ENCODE measurements at places on chromosomes 7 and 10. TPM values are rescaled to one million over a fixed set of nuclear protein-coding genes. Genes with fewer than 3 reads are reported as not detected.

ALOX5 gene
- 13.8 TPM for total RNA-seq

EPDR1 gene
- total RNA-seq = 0.47 TPM

- peaks cover 34% of the 10 kb centered on the region for H3K27me3 ChIP-seq
- no peak overlapping the region for H3K27ac ChIP-seq
- H3K36me3 ChIP-seq = no peaks in the 10 kb centered on the region
- no peak overlapping the region for H3K4me3 ChIP-seq
- no peaks in the 10 kb centered on the region for H3K4me1 ChIP-seq
Measured at GRCh38 chr7:128190051-128190647, 50.9 kb upstream of the LEP start.

DNA sequence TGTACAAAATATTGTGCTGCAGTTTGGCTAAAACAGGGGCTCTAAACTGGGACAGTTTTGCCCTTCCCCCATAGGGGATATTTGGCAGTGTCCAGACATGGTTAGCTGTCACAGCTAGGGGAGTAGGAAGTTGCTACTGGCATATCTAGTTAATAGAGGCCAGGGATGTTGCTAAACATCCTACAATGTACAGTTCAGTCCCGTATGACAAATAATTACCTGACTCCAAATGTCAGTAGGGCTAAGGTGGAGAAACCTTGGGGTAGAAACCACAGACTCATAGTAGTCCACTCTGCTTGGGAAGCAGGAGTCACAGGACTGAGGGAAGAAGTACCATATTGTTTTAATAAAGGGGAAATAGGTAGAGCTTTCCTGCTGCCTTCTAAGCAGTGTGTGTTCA, 39.8 kb downstream of the WBP1L start:
- no peaks in the 10 kb centered on the region for H3K4me1 ChIP-seq
- H3K27me3 ChIP-seq = no peaks in the 10 kb centered on the region
- H3K36me3 ChIP-seq = peaks cover 3% of the 10 kb centered on the region
- DNase-seq = no peak

DNA sequence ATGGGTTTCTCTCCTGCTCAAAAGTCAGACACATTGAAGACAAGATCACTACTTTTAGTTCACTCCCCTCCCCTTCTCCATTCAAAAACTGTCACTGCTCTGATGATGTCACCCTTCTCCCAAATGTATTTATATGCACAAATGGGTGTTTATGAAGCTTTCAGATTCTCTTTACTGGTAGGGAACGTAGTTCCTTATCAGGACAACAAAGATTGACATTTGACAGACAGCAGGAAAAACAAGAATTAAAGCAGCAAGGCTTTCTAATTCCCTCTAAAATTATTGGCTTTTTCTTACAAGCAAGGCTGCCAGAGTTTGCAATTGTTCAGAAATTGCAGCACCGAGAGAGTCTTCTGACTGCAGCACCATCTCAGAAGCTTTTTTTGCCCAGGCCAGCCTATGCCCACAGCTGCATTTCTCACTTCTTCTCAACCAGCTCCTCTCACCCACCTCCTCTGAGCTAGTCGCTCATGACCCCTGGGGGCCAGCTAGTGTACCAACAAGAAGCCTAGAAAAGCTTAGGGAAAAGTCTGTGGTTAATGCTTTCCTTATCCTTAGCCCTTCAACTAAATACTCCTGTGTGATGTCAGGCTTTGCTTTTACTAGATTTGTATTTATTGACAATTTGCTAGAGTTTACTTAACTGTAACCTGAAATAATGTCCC, 265.1 kb downstream of the HTR7 start:
- no peak overlapping the region for H3K4me3 ChIP-seq
- no peaks in the 10 kb centered on the region for H3K36me3 ChIP-seq
- no peak overlapping the region for H3K27ac ChIP-seq
- no peaks in the 10 kb centered on the region for H3K4me1 ChIP-seq
- DNase-seq = peak; percentile 2

DNA sequence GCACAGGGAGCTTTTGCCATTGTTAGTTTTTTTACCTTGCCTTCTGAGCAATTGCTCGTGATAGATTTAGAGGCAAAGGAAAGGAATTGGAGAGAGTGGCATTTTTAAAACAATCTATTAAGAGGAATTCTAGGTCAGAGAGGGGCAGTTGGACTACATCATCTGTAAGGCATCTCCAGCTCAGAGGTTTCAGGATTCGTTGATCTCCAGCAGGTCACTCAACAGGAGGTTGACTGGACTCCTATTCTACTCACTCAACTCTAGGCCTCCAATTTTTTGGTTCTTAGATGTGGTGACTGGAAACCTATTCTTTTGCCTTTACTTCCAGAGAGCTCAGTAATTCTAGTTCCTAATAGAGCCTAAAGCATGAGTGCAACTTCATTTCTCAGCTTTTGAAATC, 42.8 kb downstream of the TBXAS1 start:
- no peak overlapping the region for H3K27ac ChIP-seq
- no peak overlapping the region for H3K4me3 ChIP-seq
- H3K36me3 ChIP-seq = no peaks in the 10 kb centered on the region
